Endothelial cell of umbilical vein (primary cell): ENCODE measurements at places on chromosomes 1 and 21. TPM values are rescaled to one million over a fixed set of nuclear protein-coding genes. Genes with fewer than 3 reads are reported as not detected.

The NTNG1 gene
- total RNA-seq, result not detected in 2 replicates

The CR1L gene
- not detected in 2 replicates for total RNA-seq

The OR6N1 gene
- total RNA-seq, result not detected in 2 replicates

The FCGR1A gene
- not detected in 2 replicates for total RNA-seq

The MATN1 gene
- total RNA-seq, result 0.29 TPM in 1 of 2 replicates, not detected in the other

The MYBPHL gene
- total RNA-seq, result not detected in 2 replicates

The USH2A gene
- not detected in 2 replicates for total RNA-seq

The COL9A2 gene
- 0.64 and 1.3 TPM in 2 replicates for total RNA-seq

The OXCT2 gene
- total RNA-seq, result 0.48 and 0.60 TPM in 2 replicates

The GNG4 gene
- total RNA-seq, result not detected in 2 replicates

The PRXL2B gene
- 55.8 and 56.8 TPM in 2 replicates for total RNA-seq

The ATAD3A gene
- 55.2 and 57.4 TPM in 2 replicates for total RNA-seq

The OR2T3 gene
- total RNA-seq, result not detected in 2 replicates

The DCST1 gene
- not detected in 2 replicates for total RNA-seq

The PRAMEF33 gene
- total RNA-seq, result not detected in 2 replicates

The MCOLN2 gene
- not detected in 2 replicates for total RNA-seq

The ZBTB8B gene
- total RNA-seq, result 0.02 TPM in 1 of 2 replicates, not detected in the other

The KRTAP19-3 gene
- total RNA-seq, result not detected in 2 replicates

The FNDC5 gene
- 0.64 TPM in 1 of 2 replicates, not detected in the other for total RNA-seq

The PAQR6 gene
- total RNA-seq, result 1.6 and 2.2 TPM in 2 replicates

The LCE3A gene
- total RNA-seq, result not detected in 2 replicates

The PTTG1IP gene
- 406 and 415 TPM in 2 replicates for total RNA-seq

The EFNA1 gene
- 107 and 111 TPM in 2 replicates for total RNA-seq
